HT1080 (cell line): ENCODE measurements at places on chromosomes 6 and 20. TPM values are rescaled to one million over a fixed set of nuclear protein-coding genes. Genes with fewer than 3 reads are reported as not detected.

DNA sequence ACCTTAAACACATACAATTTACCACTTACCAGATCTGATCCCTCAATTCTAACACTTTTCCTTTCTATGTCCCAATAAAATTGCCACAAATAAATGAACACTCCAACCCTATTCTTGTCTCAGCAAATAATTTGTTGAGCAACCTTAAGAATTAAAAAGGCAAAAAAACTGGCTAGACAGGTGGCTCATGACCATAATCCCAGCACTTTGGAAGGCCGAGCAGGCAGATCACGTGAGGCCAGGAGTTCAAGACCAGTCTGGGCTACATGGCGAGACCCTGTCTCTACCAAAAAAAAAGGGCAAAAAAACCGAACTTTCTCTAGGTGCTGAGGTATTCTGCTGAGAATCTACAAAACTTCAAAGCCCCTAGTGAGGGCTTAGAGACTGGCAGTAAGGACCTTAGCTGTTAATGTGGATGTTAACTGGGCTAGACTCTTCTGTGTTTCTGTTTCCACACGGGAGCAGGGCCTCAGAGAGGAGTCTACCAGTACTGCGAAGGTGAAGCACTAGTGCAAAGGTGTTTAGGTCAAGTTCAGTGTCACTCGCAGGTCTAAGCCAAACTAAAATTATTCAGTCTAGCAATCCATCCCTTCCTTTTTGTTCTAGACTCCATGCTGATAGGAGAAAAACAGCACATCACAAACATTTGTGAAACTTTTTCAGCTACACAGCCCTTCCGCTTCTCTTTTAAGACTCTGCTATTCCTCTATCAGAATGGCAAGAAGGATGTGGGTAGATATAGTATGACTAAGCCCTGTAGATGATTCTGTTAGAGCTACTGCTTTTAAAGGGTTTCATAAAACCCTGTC is 2.6 kb downstream of the FASTKD5 start:
- no peak for DNase-seq

GRCh38 chr6:4665489-4666417 is 110.5 kb upstream of the CDYL start:
- DNase-seq = peak; percentile 75

DNA sequence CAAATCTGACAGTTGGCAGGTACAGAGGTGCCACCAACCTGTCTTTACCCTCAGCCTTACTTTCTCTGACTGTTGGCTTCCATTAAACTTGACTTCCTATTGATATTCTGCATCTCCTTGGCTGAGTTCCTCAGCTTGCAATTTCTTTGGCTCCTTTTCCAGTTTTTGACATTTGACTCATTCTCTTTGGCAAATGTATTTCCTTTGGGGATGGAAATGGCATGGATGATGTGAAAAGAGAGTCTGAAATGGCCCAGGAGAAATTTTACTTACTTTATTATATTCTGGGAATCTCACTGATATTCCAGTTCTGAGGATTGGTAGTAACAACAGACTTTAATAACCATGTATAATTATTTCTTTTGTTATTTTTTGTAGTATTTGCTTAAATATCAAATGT is 255.2 kb downstream of the CD109 start:
- DNase-seq = no peak

GRCh38 chr6:29014729-29015608 is 9.9 kb upstream of the ZNF311 start:
- no peak for DNase-seq

DNA sequence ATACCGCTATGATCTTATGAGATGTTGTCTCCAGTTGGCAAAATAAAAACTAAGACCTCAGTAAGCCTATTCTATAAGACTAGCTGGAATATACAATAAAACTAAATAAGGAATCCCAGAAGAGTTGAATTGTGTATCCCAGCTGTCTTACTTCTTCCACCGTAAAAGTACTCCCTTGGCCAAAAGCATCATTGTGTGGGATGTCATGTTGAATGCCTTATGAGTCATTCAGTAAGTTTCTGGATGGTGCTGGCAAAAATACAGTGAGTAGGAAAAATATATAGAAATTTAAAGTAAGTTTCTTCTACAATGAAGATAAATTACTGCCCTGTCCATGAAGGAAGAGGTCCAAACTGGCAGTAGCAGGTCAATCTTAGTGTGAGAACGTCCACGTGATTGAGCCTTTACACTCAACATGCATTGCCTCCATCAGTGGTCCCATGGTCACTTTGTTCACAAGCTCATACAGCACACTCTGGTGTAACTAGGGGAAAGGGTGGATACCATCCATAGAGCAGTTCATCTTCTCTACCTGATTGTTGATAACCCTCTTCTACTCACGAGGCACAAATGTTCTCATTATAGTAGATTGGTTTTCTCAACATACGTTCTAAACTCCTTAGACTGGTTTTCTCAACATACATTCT is 13.7 kb upstream of the ZNF318 start:
- peak; percentile 58 for DNase-seq

- peak; percentile 56 for DNase-seq
Measured at GRCh38 chr20:38303908-38304379, at the start of gene BPI. Gene BPI, plus strand, starts transcription at chr20:38304156. Its CDS starts 68 bp downstream, at chr20:38304224.

GRCh38 chr20:24450624-24451376 is 18.6 kb upstream of the SYNDIG1 start:
- DNase-seq = no peak

GRCh38 chr6:1574083-1574761 is 35.5 kb upstream of the FOXC1 start:
- no peak for DNase-seq

DNA sequence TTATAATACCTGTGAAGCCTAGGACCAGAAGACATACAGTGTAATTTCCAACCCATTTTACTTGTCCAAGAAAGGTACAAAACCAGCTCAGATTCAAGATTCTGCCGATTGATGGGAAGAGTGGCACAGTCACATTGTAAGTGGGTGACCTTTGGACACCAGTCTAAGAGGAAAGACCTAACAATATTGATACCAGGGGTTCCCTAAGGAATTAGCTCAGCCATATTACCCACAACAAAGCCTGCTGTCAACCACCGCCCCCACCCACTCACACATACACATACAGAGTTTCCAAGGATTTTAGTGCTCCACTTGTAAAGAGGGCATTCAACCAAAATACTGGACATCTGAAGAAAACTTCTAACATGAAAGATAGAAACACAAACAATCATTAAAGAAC is 27.9 kb upstream of the TMEM181 start:
- no peak for DNase-seq

- DNase-seq = no peak
Measured at GRCh38 chr6:37685261-37685660, 12.4 kb downstream of the MDGA1 start.

DNA sequence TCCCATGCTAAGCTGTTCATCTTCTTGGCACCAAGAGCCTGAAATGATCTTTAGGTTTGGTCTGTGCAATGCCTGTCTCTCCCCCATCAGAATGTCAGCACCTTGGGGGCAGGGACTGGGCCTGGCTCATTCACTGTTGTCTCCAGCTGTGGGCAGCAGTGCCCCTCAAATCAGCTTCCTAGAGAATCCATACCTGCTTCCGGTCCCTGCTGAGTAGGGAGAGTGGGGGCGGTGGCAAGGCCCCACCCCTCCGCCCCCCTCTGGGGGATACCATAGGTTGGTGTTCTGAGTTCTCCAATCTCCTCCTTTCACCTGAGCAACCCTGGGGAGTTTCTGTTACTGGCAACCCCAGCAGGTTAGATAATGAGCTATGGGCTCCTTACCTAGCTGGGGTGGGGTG is 19.2 kb upstream of the SPDEF start:
- DNase-seq = no peak

- no peak for DNase-seq
Measured at GRCh38 chr6:109498052-109498451, 15.0 kb upstream of the ZBTB24 start.

DNA sequence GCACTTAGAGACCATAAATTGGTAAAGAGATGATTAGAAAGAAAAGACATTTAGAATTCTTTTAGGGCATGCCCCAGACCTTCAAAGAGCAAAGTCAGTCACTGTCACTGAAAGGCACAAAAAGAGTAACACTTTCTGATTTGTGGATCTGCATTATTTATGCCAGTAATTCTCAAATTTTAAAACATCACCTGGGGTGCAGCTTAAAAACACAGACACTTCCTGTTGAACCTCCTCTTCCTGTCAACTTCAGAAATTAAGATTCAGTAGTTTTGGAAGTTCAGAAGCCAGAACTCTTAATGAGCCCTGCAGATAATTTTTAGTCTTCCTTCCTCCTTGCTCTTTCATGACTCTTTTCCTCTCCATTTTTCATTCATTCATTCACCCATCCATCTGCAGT is 137.5 kb downstream of the NRN1 start:
- DNase-seq = no peak

DNA sequence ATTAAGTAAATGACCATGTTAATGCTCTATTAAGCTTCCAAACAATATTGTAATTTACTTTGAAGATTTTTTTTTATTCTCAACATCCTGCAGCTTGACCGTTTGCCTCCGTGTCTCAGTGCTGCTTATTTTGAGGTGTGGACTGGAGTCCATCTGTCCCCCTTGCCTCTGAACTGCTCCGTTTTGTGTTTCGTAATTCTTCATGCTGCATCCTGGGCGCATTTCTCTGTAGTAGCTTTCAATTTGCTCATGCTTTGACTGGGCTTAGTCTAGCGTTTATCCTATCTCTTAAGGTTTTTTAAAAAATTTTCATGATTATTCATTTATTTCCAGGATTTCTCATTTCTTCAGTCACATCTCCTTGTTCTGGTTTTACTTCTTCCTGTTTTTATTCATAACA is 37.8 kb downstream of the PTPN1 start:
- no peak for DNase-seq

DNA sequence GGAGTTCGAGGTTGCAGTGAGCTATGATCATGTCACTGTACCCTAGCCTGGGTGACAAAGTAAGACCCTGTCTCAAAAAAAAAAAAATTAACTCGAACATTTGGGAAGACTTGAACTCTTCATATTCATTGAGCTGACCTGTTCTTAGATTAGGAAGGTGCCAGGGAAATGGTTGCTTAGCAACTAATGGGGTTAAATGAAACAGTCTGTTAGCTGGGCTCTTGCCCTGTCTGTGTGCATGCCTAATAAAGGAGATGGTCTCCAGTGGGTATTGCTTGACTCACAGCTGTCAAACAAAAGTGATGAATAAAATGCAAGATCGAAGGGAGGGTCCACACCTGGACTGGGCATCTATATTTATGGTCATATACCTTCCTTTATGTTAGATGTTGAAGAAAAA is 101.8 kb downstream of the KLHL32 start:
- no peak for DNase-seq

DNA sequence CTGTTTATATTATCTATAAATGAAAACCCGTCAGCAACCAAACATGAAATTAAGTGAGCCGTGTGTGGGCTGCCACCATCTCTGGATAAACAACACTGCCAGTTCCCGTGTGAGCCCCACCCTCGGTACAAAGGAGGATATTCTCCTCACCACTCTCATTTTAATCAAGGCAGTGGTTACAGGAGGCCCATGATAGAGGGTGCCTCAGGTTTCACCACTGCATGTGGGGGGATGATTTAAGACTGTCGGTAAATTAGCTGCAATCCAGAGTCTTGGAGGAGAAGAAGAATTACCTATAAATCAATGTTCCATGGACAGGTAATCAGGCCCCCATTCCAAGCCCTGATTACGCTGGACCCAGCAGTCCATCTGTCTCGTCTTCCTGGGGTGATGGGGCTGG is 361.6 kb upstream of the SULF2 start:
- DNase-seq = no peak

DNA sequence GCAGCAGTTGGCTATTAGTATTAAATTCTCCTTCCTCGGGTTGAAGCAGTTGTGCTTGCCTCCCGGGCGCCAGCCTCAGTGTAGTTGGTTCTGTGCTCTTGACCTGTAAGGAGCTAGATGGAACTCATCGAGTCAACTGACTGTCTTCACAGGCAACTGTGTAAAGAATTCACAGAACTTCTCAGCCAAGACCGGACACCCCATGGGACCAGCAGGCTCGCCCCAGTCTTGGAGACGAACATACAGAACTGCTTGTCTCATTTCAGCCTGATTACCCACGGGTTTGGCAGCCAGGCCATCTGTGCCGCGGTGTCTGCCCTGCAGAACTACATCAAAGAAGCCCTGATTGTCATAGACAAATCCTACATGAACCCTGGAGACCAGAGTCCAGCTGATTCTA is 8.5 kb downstream of the TFAP2C start:
- DNase-seq = no peak

Gene RAB5IF
- 173 and 194 TPM in 2 replicates for total RNA-seq

Gene SCP2D1
- not detected in 2 replicates for total RNA-seq

Gene RFX6
- not detected in 2 replicates for total RNA-seq

Gene ABHD16B
- total RNA-seq = not detected in 2 replicates

Gene DNPH1
- 92.6 and 123 TPM in 2 replicates for total RNA-seq
